NT2/D1 (cell line): ENCODE measurements at places on chromosomes 1 and 21.

DNA sequence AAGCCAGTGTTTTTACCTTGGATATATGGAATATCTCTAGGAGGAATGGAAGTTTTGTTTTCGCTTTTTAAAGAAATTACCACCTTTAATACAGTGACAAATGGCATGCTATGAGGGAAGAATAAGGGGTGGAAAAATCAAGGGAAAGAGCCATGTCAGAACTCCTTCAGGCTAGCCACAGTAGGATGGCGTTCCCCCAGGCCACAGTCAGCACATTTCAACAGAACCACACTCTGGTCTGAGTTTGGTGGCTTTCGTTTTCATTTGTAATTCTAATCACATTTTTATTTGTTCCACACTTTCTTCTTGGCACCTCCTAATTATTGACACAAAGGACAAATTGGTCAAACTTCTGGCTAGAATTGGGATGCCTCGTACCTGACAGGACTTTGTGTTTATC is 60.3 kb upstream of the RCOR3 start:
- DNase-seq = no peak

- DNase-seq = no peak
Measured at GRCh38 chr1:94143173-94143808, 22.3 kb upstream of the ABCA4 start.

DNA sequence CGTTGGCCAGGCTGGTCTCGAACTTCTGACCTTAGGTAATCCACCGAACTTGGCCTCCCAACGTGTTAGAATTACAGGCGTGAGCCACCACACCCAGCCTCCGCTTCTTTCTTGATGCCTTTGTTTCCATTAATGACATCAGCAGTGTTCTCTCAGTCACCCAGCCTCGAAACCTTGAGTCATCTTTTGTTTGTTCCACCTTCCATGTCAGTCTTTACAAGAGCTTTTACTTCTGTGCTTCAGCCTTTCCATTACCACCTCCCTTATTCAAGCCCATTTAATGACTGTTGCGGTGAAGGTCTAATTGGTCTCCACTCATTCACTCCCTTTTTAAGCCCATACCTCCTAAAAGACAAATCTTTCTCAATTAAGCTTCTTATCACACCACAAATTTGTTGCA is 146.6 kb upstream of the ADGRL2 start:
- DNase-seq = no peak

GRCh38 chr1:178019622-178020021 is 49.8 kb upstream of the SEC16B start:
- DNase-seq = no peak

DNA sequence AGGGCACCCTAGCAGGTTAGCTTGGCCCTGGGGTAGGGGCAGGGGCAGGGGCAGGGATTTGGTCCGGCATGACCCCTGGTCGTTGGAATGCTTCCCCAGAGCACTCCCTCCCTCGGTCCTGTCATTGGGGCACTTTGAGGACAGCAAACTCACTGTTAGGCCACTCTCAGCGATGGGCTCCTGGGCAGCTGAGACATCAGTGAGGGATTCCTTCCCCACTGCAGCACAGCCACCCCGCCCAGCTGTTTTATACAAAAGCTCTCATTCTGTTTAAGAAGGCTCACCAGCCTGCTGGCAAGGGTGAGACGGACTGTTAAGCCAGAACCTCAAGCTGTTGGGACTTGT is 86.9 kb upstream of the F3 start:
- DNase-seq = no peak
